ENCODE measurements at places on chromosomes 13 and 19. TPM values are rescaled to one million over a fixed set of nuclear protein-coding genes. Genes with fewer than 3 reads are reported as not detected.

The ZNF772 gene
- 13.1 TPM for total RNA-seq

The CHMP2A gene
- total RNA-seq: 112 TPM

The KLK4 gene
- total RNA-seq: not detected

The ANKRD27 gene
- 28.8 TPM for total RNA-seq

The DAND5 gene
- total RNA-seq: 0.26 TPM

The GGN gene
- total RNA-seq: under 0.01 TPM

The CELF5 gene
- not detected for total RNA-seq

The PRODH2 gene
- total RNA-seq: not detected

The GPR12 gene
- total RNA-seq: not detected

The ZNF540 gene
- 0.51 TPM for total RNA-seq

The TPTE2 gene
- total RNA-seq: not detected

The YIPF2 gene
- 86.7 TPM for total RNA-seq

The CEACAM4 gene
- not detected for total RNA-seq

The CDX2 gene
- total RNA-seq: not detected

The CYP2A7 gene
- not detected for total RNA-seq

The S1PR5 gene
- total RNA-seq: not detected

The PABPC3 gene
- total RNA-seq: under 0.01 TPM

The ACP5 gene
- total RNA-seq: 0.26 TPM

The HSD11B1L gene
- total RNA-seq: 3.3 TPM

The CLDND2 gene
- not detected for total RNA-seq

The ZNF100 gene
- total RNA-seq: 4.3 TPM

All from dermis microvascular lymphatic vessel endothelial cell (primary cell).